Activated CD4-positive, alpha-beta memory T cell treated with anti-CD3 and anti-CD28 coated beads, Interleukin-2, amount 10 ng/mL, durations not matched to agents 7 days and 5 days (primary cell): ENCODE measurements at places on chromosomes 2 and 18. TPM values are rescaled to one million over a fixed set of nuclear protein-coding genes. Genes with fewer than 3 reads are reported as not detected.

DNA sequence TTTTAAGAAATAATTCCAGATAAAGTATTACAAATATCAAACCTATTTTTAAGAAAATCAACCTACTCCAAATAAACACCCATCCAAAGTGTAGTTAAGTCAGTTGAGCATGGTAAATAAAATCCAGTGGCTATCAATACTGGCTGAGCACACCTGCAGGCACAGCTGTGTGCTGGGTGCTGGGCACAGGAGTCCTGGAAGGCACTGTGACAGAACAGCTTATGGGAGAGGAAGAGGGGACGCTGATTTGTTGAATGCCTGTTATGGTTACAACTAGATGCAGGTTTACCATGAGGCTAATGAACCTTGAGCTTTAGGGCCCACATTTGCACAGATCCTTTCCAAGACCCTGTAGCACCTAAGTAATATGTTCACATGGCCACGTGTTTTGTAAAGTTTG lies 202.7 kb downstream of the MTX2 start:
- H3K27me3 ChIP-seq, result peaks cover 8% of the 10 kb centered on the region
- no peaks in the 10 kb centered on the region for H3K36me3 ChIP-seq
- peaks cover 9% of the 10 kb centered on the region for H3K4me1 ChIP-seq
- H3K4me3 ChIP-seq, result no peak overlapping the region

The GALNT13 gene
- total RNA-seq, result not detected

DNA sequence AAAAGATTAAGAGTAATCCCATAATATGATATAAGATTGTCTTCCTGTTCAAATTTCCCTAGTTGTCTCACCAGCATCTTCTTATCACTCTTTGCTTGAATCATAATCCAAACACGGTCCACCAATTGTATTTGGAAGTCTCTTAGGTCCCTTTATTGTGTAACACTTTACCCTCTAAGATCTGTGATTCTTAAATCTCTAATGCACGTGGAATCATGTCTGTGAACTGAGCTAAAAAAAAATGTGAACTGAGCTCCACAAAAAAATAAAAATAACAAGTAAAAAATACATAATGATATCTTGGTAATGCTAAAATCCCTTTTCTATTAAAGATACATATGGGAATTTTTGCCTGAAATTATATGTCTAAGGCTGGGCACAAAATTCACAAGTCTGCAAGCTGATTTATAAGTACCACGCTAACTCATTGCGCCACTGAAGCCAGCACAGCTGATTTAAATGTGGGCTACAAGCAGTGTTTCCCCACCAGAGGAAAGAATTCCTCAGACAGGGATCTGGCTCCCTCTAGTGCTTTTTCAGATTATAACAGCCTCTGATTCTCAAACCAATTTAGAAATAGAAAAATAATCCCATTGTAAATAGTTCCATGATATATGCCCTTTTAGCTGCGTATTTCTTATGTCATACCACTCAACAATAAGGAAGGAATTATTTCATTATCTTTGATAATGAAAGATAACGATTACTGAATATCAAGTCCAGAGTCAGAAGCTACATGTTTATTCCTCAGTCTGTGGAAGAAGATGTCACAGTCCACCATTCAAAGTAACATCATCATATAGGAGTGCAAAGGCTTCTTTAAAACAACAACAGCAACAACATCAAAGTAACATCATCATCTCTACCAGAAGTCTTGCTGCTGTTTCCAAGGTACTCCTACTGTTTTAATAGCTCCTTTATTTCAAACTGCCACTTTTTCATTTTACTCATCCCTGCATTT lies 22.9 kb downstream of the RBM43 start:
- peaks cover 10% of the 10 kb centered on the region for H3K27me3 ChIP-seq
- peak; percentile 25 for DNase-seq
- no peak overlapping the region for H3K4me3 ChIP-seq
- no peaks in the 10 kb centered on the region for H3K36me3 ChIP-seq

DNA sequence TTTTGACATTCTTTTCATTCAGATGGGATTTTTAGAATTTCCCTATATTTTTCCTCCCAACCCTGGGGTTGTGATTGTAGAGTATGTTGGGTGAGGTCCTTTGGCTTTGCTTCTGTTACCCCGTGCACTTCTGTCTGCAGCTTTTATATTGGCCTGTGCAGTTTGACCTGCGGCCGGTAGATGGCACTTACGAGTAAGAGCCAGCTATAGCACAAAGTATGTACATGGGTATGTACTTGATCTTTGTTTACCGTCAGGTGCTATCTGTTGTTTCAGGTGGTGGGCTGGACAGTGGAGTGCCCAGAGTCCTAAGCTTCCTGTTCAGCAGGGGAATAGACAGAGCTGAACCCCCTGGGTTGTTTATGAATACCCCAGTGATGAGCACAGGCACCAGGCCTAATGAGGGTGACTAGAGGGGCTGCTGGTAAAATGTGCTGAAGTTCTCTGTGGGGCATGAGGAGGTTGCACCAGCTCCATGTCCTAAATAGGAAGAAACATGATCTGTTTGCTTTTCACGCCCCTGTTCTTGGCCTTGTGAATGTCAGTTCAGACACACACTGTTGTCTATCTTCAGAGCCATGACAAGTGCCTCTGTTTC lies 58.9 kb upstream of the THUMPD2 start:
- no peaks in the 10 kb centered on the region for H3K4me1 ChIP-seq
- H3K27me3 ChIP-seq, result peaks cover 18% of the 10 kb centered on the region
- H3K4me3 ChIP-seq, result no peak overlapping the region
- no peak overlapping the region for H3K27ac ChIP-seq
- no peak for DNase-seq
- H3K36me3 ChIP-seq, result no peaks in the 10 kb centered on the region

The TM4SF20 gene
- not detected for total RNA-seq
